ENCODE measurements at places on chromosomes 2 and 18. TPM values are rescaled to one million over a fixed set of nuclear protein-coding genes. Genes with fewer than 3 reads are reported as not detected.

GRCh38 chr2:204183608-204184007, 247.0 kb downstream of the ICOS start:
- no peak for DNase-seq

GRCh38 chr2:40028792-40029488, 249.9 kb upstream of the THUMPD2 start:
- DNase-seq, result no peak

GRCh38 chr2:20177556-20178248, 47.2 kb downstream of the SDC1 start:
- no peak for DNase-seq

DNA sequence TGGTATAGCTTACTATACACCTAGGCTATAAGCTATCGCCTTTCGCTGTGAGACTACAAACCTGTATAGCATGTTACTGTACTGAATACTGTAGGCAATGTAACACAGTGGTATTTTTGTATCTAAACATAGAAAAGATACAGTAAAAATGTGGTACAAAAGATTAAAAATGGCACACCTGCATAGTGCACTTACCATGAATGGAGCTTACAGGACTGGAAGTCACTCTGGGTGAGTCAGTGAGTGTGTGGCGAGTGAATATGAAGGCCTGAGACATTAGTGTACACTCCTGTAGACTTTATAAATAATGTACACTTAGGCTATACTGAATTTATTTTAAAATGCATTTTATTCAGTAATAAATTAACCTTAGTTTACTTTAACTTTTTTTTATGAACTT, 258.2 kb upstream of the SP5 start:
- DNase-seq, result no peak

DSG3 gene
- not detected for total RNA-seq
